ENCODE measurements at places on chromosomes 3 and 15. TPM values are rescaled to one million over a fixed set of nuclear protein-coding genes. Genes with fewer than 3 reads are reported as not detected.

The SLC51A gene
- not detected for total RNA-seq

The SH2D7 gene
- 0.36 TPM for total RNA-seq

The ZNF774 gene
- total RNA-seq: 1.8 TPM

DNA sequence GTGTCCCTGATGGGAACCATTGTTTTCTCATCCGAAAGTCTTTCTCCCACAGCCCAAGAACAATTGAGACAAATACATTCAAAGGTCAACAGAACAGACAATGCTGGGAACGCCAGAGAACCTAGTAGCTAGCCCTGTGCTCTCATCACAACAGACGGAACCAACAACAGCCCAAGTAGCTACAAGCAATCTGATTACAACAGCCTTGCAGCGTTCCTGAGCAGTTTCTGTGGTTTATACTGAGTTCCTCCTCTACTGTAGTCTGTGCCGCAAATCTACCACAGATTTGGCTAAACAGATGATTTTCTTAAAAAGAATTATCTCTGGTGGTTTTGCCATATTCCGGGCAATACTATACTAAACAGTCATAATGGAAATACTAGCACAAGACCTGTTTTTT, 435.6 kb downstream of the MECOM start:
- no peak for DNase-seq
- H3K4me3 ChIP-seq: no peak overlapping the region
- peaks cover 2% of the 10 kb centered on the region for H3K4me1 ChIP-seq
- no peak overlapping the region for H3K27ac ChIP-seq
- H3K36me3 ChIP-seq: no peaks in the 10 kb centered on the region
